RCC 7860 (cell line): ENCODE measurements at places on chromosomes 7 and 10.
A peak's percentile ranks its signal among the peaks of the same experiment; 100 is the strongest.

- no peak for DNase-seq
Measured at GRCh38 chr10:84395581-84395980, 67.2 kb downstream of the CCSER2 start.

- DNase-seq: no peak
Measured at GRCh38 chr7:1367501-1368183, 91.6 kb downstream of the MICALL2 start.

DNA sequence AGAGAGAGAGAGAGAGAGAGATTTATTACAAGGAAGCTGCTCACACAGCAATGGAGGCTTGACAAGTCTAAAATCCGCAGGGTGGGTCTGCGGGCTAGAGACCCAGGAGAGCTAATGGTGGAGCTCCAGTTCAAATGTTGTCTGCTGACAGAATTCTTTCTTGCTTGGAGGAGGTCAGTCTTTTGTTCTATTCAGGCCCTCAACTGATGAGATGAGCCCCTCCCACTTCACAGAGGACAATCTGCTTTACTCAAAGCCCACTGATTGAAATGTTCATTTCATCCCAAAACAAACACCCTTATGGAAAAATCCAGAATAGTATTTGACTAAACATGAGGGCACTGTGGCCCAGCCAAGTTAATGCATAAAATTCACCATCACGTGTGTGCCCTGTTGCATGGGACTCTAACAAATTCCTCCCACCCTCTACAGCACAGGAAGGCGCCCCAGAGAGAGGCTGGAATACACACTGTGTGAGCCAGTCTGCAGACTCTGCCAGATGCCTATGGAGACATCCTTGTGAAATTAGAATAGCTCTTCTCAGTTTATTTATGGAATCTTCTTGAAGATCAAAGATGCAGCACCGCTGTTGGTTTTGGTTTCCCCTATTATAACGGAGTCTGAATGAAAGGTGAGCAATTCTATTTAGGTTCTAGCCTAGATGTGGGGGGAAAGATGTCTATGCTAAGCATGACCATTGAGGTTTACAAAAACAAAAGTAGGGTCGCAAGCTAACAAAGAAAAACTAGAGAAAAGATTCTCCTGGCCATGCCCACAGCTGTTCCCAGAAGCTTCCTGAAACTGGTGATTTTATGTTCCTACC is 123.0 kb upstream of the SFMBT2 start:
- no peak for DNase-seq

- DNase-seq: no peak
Measured at GRCh38 chr7:98399890-98400541, 874 bp downstream of the BAIAP2L1 start.

DNA sequence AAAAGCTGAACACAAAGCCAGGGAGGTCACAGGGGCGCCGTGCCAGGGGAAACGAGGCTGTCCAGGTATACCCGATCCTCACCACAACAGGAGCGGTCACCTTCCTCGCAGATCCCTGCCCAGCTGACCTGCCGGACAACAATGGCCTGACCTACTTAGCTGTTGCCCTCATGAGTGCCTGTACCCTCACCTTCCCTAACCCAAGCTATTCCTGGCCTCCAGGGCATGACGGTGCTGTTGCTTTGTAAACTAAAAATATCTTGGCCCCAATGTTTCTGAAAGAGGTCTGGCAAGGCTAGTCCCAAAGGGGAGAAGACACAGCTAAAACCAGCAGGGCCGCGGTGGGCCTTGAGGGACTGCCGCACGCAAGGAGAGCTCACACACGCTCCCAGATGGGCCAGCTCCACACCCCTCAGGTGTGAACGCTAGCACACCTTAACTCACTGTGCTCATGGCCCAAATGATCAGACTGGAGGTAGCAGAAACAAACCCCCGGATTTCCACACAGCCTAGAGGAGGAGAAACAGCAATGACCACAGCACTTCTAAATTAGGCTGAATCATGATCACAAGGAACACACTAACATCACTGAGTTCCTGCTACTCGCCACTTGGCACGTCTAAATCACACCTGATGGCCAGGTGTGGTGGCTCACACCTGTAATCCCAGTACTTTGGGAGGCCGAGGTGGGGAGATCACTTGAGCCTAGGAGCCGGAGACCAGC is 66.3 kb upstream of the CYTH3 start:
- DNase-seq: no peak

DNA sequence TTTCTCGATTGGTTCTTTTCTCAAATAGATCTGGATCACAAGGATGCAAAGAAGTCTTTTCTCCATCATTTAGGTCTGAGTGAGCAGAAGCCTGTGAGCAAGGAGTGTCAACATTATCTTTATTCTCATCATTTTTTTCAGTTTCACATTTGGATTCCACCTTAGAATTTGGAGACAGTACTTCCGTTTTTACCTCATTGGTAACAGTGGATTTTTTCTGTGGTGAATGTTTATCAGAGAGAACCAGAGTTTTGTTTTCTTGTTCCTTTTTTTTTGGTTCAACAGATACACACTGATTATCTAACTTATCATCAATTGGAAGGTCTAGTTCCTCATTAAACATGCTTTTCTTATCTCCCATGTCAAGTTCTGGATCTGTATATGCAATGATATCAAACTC is 151.3 kb downstream of the GALNT11 start:
- no peak for DNase-seq

DNA sequence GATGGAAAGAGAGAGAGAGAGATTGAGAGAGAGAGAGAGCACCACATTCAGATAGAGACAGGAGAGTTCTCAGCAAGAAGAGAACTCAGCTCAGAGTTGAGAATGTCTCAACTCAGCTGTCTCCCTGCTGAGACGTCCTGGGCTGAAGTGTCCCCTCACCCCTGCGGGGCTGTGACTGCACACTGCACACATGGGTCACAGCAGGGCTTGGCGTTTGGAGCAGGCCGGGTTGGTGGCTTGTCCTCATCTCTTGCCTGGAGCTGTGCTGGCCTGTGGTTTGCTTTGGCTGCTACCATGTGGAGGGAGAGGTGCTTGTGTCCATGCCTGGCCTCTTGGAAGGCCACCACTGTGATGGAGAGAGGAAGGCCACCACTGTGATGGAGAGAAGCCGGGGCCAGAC is 167.9 kb downstream of the RNF216 start:
- DNase-seq: no peak

DNA sequence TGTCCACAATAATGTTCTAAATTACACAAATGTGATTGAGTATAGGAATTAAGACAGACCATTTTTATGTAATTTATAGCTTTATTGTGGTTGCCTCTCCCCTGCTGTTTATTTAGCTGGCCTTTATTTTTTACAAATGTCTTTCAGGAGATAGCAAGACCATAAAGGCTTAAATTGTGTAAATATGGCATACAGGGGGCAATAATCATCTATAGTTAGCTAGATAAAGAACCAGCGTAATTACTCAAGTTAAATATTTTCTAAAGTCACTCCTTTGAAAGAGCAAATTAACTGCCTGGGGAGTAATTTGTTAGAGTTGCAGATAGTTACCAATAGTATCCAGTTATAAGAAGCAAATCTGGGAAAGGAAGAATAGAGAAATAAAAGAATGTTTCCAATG is at the start of gene MALRD1:
MALRD1 (plus strand) TSS at position 313 of the 400 bp plus-strand sequence. CDS start 138 bp downstream, outside the sequence.
- DNase-seq: no peak

GRCh38 chr10:42988069-42988468 is 88.8 kb upstream of the RET start:
- DNase-seq: no peak

- DNase-seq: no peak
Measured at GRCh38 chr10:101858723-101859500, 15.3 kb upstream of the KCNIP2 start.

GRCh38 chr7:106450716-106451115 is 165.9 kb upstream of the NAMPT start:
- DNase-seq: no peak

DNA sequence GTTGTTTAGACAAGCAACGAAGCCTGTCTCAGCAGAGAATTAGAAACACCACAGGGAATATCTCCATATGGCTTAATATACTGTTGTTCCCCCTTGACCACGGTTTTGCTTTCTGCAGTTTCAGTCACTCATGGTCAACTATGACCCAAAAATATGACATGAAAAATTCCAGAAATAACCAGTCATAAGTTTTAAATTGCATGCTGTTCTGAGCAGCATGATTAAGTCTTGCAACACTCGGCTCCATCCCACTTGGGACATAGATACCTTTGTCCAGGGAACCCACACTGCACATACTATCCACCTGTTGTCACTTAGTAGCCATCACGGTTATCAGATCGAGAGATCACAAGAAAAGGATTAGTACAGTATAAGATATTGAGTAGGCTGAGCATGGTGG is 60.7 kb upstream of the FOXK1 start:
- no peak for DNase-seq

DNA sequence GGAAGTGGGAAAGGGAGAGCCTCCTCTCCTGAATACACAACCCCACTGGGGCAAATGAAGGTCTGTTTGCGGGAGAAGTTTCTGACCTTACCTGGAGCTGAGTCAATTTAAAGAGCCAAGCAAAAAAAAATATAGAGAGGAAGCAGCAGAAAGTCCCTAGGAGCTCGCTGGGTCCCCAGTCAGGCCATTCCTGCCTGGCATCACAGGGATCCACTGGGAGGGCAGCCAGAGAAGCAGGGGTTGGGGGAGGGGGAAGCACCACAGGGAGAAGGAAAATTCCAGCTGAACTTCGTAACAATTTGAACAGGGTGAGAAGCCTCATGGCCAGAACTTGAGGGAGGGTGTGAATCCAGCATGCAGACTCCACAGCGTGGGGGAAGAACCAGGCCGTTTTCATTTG is 298.7 kb downstream of the LRRTM3 start:
- no peak for DNase-seq

DNA sequence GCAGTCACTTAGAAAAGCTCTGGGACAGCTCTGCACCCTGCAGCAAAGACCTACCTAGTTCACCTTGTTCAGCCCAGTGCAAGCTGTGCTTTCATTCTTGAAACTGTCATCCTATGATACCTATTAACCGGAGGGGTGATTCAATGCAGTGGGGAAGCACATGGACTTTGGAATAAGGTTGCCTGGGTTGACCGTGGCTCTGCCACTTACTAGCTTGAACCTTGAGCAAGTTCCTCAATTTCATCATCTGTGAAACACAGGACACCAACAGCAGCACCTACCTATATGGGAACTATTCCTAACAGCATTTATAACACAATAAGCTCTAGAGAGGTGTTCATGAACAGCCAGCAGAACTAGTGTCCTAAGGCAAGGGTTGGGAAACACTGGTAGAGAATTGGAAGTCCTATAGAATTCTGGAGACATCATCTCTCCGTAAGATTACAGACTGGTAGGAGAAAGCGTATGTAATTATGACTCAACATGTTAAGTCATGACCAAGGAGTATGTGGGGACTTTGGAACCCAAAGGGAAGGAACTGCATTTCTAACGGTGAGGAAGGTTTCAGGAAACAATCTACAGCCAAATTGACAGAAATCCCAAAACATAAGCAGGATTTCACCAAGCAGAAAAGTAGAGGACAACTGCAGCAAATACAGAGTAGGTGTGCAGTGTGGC is 270.0 kb downstream of the USP6NL start:
- no peak for DNase-seq

DNA sequence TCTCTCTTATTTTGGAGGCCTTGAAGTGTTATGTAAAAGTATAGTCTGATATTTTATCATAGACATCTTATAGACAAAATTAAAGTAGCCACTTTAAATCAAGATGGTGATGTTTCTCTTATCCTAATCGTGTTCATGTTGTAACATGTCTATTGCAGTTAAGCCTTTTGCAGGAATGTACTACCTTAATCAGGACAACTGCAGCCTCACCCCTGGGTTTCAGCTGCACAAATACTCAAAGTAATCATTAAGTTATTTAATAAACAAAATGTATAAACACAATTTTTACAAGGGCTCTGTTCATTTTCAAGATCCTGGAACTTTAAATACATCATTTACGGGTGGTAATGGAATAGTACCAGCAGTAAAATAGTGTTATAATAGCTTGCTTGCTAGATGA is 14.4 kb upstream of the KIF5B start:
- DNase-seq: no peak

DNA sequence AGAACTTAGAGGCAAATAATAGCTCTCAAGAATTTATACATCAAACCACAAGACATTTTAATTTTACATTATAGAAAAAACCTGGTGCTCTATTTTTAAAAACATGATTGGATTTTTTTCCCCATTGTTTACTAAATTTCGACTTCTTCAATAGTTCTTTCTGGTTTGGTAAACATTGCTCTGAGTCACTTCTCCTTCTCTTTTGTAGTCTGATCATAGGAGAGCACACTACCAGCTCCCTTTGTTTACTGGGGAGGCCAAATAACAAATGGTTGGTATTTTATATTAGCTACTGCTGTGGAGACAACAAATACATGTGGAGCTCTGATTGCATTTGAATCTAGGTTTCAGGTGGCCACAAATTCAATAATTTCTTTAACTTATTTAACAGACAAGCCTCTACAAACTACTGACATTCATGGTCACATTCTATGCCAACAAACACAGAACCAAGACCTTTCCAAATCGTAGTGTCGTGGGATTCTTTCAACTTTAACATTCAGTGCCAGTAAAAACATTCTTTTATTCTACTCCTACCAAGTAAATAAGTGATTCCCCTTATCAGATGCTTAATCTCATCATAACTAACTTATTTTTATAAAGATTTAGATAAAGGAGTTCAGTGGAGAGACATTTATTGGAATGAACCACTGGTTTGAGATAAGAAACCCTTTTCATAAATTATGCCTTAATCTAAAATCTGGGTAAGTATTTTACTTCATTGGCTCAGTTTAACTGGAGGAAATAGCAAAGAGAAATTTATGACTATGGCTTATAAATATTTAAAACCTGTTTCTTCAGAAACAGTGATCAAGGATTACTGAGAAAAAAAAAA is 17.7 kb upstream of the FXYD4 start:
- no peak for DNase-seq

DNA sequence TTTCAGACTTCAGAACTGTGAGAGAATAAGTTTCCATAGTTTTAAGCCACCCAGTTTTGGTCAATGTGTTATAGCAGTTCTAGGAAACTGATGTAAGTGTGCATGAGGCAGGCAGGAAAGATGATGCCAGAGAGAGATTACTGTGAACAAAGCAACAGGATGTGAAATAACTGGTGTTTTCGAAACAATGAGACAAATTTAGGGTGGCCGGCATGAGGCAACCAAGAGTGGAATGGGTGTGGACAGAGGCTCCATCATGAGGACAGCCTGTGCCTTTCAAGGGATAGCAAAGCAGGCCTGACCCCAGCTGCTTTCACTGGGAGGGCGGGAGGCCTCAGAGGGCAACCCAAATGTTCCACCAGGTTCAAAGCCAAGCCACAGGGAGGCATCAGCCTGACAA is 67.3 kb upstream of the UCN3 start:
- DNase-seq: no peak

DNA sequence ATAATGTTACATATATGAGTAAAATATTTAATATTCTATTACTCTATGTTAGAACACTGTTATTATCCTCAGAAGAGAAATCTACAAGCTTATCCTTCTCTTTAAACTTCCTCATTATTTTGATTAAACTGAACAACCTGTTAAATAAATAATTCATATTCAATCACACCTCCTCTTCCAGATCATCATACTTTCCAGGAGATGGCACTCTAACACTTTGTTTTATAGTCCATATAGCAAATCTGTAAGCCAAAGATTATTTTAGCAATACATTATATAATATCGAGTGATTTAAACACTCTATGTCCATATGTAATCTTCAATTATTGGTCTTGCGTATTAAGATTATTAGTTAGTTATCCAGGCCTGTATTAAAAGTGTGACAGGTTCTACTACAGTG is 694.1 kb downstream of the ANKRD7 start:
- peak; percentile 21 for DNase-seq

GRCh38 chr10:6753644-6754043 is 173.6 kb upstream of the PRKCQ start:
- no peak for DNase-seq
